ENCODE measurements at places on chromosomes 5 and 9.

GRCh38 chr5:36724467-36725332 is 118.3 kb downstream of the SLC1A3 start:
- peak; percentile 41 for DNase-seq

DNA sequence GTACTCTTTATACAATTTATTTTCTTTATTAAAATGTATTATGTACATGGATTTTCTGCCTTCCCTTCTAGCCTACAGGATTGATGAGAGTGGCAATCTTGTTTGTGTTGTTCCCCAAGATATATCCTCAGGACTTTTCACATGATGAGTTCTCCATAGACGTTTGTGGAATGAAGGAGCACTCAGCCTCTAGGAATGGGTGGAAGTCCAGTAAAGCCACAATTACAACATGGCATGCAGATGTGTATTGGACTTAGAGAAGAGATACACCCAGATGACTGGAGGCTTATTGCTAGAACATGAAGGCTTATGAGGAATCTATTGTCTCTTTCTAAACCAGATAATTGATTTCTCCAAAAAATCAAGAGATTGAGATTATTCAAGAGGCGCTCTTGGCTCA is 8.2 kb upstream of the DOCK2 start:
- no peak for DNase-seq

GRCh38 chr9:99753436-99753835 is 68.2 kb upstream of the NR4A3 start:
- DNase-seq, result no peak

GRCh38 chr9:129177791-129178567 is at the start of gene IER5L:
Gene IER5L, minus strand, starts transcription at chr9:129178261. Its CDS starts 209 bp downstream, at chr9:129178052.
- peak; percentile 88 for DNase-seq

DNA sequence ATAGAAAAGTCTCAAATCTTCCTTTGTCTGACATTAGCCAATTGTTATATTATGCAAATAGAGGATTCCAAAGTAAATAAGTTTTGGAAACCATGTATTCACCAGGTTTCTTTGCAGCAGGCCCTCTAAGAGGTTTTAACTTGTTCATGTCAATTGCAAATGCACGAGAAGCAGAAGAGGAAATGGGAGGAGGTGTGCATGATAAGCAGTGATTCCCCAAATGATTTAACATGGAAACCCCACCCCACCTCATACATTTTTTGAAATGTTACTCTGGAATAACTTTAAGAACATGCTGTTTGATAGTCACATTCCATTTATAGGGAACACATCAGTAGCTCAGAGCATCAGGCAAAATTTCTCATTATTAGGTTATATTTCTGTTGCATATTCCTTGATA is 190.7 kb downstream of the DOCK8 start:
- no peak for DNase-seq

- no peak for DNase-seq
These were observed 113.7 kb downstream of the TRIO start for GRCh38 chr5:14256756-14257393.

GRCh38 chr9:81621118-81621517 is 68.2 kb downstream of the TLE1 start:
- no peak for DNase-seq

- DNase-seq, result no peak
These were observed at the start of gene GAPT for GRCh38 chr5:58491216-58491892. Gene GAPT, plus strand, starts transcription at chr5:58491435. Its CDS starts 3,102 bp downstream, at chr5:58494537.

- no peak for DNase-seq
These were observed 7.1 kb upstream of the CD180 start for GRCh38 chr5:67203701-67204074.

DNA sequence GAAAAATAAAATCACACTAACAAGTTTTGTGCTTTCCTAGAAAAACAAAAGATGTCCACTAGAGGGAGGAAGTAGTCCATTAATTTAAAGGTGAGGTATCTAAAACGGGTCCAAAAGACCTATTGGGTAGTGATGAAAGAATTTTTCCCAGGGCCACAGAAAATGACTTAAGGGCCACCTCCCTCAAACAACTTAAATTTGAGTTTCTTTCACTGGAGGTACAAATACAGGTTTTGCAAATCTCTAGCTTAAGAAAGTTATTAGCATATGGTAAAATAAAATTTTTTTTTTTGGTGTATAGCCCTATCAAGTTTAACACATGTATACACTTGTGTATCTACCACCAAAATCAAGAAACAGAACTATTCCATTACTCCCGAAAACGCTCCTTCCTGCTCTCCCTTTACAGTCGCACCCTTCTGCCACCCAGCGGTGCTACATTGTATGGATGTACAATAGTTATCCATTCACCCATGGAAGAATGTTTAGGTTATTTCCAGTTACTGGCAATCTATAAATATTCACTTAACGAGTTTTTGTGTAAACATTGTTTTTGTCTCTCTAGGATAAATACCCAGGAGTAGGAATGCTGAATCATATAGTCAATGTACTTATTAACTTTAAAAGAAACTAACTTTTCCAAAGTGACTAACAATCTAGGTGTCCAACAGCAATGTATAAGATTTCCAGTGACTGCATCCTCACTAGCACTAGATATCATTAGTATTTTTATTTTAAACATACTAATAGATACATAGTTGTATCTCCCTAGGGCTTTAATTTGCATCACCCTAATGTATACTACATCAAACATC is 21.9 kb downstream of the DEPDC1B start:
- no peak for DNase-seq

DNA sequence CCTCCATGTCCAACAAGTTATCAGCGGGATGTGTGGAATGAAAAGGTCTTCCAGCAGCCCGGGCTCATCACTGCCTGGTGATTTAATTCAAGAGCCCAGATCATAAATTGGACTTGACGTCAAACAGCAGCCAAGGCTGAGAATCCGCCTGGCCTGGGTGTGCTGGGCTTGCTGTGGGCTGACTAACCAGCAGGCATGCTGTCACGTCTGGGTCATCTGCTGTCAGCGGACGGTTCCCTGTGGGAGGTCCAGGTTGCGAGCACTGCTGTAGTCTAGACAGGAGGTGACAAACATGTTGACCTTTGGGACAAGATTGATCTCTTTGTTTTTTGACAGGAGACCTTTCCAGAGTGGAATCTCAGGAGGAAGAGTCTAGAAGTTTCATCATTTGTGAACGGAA is 289.7 kb downstream of the OSTF1 start:
- DNase-seq, result no peak

GRCh38 chr5:7955476-7955875 is 86.5 kb downstream of the MTRR start:
- no peak for DNase-seq

DNA sequence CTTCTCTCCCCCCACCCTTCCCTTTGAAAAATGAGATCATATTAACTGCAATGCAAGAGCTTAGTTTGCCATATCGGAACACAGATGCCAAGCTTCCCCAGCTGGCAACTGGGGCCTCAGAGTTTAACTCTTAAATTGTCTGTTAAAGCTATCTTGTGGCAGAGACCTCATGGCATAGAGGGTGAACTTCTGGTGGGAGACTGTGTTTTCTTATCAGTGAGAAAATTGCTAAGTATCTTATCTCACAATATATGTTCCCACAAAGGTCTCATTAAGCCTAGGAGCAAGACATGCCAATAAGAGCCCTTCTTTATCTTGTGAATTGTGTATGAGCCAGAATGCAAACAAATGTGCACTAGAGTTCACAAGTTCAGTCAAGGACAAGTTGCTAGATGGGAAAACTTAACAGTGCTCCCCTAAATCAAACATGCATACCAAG is 12.3 kb downstream of the NFIB start:
- DNase-seq, result no peak

GRCh38 chr5:150368526-150368925 is 11.0 kb downstream of the TCOF1 start:
- DNase-seq, result no peak

DNA sequence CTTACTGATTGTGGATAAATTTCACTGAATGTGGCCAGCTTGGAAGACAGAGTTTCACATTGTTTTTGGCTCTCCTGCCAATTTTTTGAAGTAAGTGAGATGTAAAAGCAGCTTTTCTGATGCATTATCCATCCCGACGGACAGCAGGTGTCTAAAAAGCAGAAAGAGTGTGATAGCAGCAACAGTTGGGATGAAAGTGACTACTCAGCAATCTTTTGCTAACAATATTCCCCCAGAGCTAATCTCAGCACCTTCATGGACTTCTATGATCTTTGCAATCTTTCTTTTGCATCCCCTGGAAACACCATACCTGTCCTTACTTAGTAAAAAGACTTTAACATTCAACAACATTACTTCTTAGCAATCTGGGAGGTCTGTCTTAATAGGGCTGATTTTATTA is 5.4 kb downstream of the CD72 start:
- DNase-seq, result no peak

- no peak for DNase-seq
These were observed 109.8 kb upstream of the TBC1D2 start for GRCh38 chr9:98365227-98365669.

DNA sequence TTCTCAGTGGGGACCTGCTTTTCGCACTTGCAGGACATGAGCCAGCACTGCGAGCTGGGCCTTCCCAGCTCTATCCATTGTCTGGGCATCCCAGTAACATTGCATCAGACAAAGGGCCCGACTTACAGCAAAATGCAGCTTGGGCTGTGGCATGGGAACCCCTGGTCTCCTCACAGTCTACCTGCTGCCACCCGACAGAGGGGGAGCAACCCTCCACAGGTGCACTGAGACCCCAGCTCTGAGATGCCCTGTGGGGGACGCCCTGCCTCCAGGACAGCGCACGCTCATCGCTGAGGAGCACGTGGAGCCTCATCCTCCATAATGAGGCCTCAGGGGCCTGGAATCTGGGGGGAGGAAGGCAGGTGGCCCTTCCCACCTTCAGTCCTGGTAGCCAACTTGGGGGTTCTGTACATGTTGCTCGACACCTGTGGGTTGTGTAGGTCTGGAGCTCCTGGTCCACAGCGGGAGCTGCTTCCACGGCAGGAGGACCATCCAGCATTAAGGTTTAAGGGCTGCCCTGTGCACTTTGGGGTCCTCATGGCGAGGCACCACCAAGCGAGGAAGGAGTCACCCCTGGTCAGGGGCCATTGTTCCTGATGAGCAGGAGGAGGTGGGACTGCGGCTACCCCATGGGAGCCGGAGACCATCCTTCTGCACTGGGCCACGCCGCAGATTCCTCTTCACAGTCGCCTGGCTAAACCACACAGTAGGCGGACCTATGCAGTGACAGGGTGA is 376.5 kb upstream of the IRX1 start:
- no peak for DNase-seq

DNA sequence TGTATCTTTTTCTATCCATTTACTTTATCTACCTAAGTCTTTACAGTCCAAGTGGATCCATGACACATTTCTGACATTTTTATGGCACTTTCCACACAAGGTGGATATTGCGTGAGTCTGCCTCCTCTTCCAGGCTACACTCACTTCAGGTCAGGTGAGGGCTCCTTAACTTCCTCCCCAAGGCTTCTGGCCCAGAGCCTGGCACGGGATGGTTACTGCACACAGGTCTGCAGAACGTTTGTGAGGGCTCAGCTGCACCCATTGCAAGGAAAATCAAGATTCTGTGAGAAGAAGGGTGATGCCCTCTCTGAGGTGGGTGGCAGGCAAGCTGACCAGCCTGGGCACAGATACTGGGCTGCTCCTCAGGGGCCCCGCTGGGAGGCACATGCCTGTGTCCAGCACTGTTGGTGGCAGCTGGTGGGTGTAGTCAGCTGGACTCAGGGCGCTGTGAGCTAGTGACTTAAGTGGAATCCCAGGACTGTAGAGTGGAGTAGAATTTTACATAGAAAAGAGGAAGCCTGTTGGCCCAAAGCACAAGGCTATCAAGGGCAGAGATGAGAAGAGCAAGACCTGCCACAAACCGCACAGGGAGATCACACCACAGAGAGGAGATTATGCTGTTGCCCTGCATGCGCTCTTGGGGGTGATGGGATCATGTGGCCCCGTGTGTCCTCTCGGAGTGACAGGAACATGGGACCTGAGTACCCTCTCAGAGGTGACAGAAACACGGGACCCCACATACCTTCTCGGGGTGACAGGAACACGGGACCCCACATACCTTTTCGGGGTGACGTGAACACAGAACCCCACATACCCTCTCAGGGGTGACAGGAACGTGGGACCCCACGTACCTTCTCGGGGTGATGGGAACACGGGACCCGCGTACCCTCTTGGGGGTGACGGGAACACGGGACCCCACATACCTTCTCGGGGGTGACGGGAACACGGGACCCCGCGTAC is 21.3 kb downstream of the AHRR start:
- DNase-seq, result no peak

GRCh38 chr5:128082551-128083032 is 974 bp upstream of the SLC12A2 start:
- DNase-seq, result no peak

DNA sequence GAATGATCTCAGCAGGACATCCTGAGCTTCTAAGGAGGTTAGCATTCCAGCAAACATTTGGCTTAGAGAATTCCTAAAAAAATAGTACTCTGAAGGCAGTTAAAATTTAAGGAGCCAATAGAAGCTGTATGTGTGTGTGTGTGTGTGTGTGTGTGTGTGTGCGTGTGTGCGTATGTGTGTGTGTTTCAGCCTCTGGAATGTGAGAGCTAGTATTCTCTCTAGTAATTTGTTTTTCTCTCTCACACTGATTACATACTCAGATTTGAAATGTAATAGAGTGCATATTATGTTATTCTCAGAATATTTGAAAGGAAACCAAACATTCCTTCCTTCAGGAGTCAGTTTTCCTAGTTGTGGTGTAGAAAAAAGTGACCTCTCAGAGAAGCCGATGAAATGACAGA is 279.6 kb downstream of the TMEM38B start:
- no peak for DNase-seq

DNA sequence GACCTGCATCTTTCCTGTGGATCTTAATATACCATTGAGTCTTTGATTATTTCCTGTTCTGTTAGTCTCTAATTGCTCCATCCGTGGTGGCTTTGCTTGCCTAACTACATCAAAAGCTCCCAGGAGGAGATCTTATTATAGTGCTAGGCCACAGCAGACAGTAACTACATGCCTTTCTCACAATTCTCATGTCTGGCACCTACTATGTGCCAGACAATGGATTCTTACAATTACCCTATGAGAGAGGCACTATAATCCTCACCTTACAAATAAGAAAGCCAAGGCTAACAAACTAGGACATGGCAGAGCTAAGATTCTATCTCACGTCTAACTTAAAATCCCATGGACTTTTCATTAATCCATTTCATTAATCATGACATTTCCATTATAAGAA is 70.3 kb upstream of the TARS1 start:
- no peak for DNase-seq

GRCh38 chr5:130541617-130542221 is 623.3 kb downstream of the HINT1 start:
- DNase-seq, result no peak

DNA sequence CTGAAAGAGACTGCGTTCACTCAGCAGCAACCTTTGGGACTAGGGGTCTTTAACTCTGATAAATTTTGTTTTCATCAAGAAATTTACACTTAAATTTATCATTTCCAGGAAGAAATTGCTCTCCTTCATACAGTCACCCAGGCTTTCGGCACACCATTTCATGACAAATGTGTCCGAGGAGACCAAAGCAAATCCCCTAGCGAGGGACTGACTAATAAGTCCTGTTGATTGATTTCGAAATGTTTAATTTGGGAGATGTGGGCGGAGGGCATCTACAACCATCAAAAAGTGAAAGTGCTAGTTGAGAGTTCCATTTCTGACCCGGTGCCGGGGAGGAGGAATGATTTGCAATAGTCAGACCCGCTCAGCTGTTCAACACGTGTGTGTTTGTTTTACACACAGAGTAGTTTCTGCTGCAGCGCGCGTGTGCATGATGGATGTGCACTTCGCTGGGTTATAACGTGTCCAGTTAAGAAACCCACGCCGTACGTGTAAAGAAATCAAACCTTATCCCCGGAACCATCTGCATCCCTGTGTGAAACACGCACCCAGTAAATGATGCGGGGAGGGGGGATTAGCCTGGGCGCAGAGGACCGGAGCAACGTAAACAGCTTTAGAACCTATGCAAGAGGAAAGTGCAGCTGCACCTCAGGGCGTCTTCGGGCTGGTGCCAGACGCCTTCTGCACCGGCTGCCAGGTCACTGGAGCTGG is 845 bp upstream of the NR4A3 start:
- peak; percentile 85 for DNase-seq
